Right ventricle myocardium inferior (tissue), 1 donor: ENCODE measurements at places on chromosomes 3 and 15. TPM values are rescaled to one million over a fixed set of nuclear protein-coding genes. Genes with fewer than 3 reads are reported as not detected.

DNA sequence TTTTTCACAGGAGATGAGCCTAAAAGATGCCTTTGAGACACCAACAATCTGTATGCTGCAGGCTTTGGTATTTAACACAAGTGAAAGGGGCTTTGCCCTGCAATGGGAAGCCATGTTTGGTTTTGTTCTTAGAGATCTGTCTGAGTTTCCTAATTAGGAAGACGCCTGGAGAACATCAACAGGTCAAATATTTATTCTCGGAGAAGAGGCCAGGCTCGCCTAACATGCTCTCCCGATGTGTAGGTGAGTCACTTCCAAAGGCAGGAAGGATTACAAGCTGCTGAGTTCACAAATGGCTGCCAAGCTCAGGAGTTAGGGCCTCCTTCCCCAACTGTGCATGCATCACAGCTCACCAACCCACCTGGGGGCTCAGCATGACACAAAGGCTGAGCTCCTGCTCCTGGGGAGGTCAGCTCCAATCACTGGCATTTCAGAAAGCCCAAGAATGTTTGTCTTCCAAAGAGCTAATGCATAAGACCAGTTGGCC lies 119.5 kb upstream of the PRICKLE2 start:
- no peak for DNase-seq

DNA sequence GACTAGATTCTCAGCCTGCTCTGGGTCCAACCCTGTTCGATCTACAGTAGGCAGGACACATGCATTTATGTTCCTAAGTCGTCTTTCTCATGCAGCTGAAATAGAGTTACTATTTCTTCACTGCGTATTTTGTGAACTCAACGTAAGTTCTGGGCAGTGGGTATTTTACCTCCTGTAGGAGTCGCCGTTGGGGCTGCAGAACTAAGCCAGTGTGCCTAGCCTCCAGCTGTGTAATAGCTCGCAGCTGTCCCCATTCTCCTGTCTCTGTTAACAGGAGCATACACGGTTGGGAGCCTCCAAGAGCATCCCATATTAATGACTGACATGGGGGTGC lies 58.4 kb upstream of the HRH1 start:
- no peak for DNase-seq

DNA sequence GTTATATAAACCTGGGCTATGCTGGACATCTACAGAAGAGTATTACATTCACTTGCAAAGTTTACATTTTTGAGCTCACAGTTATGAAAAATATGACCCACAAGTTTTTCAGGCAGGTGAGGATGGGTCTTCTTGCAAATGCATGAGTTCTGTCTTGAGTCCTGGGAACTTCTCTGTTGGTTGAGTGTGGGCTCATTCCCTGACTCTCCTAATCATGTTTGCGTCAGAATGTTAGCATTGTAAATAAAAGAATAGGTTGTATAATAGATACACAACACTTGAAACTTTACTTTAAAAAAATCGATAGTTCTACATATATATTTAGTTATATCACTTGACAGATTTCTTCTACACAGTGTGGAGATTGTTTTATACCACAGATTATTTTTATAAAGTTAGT lies 7.2 kb upstream of the EXOG start:
- DNase-seq: no peak

MOBP gene
- not detected for total RNA-seq

RASGRF1 gene
- not detected for total RNA-seq

BDH1 gene
- total RNA-seq: 43.1 TPM

DNA sequence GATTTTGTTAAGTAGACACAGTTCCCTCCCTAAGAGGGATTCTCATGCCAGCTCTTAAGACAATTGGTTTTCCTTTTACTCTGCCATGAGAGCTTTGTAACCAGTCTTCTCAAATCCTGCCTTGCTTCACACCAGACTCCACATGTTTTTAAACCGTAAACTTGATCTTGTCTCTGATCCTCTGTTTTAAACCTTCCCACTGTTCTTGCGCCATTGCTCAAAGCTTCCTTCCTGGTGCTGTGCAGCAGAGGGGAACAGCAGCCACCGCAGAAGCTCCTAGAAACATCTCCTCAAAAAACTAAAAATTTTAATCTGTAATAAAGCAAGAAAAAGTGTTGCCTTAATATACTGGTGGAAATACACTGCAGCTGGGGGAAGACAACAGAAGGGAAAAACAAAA lies 154.5 kb upstream of the SATB1 start:
- no peak for DNase-seq

GRCh38 chr3:153957421-153957820 lies 163.8 kb upstream of the ARHGEF26 start:
- no peak for DNase-seq

GADL1 gene
- not detected for total RNA-seq

DNA sequence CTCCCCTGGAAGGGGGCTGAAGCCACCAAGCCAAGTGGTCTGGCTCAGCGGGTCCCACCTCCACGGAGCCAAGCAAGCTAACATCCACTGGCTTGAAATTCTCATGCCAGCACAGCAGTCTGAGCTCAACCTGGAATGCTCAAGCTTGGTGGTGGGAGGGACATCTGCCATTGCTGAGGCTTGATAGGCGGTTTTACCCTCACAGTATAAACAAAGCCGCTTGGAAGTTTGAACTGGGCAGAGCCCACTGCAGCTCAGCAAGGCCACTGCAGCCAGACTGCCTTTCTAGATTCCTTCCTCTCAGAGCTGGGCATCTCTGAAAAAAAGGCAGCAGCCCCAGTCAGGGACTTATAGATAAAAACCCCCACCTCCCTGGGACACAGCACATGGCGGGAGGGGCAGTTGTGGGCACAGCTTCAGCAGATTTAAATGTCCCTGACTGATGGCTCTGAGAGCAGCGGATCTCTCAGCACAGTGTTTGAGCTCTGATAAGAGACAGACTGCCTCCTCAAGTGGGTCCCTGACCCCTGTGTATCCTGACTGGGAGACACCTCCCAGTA lies 23.2 kb upstream of the IGSF10 start:
- DNase-seq: no peak

DNA sequence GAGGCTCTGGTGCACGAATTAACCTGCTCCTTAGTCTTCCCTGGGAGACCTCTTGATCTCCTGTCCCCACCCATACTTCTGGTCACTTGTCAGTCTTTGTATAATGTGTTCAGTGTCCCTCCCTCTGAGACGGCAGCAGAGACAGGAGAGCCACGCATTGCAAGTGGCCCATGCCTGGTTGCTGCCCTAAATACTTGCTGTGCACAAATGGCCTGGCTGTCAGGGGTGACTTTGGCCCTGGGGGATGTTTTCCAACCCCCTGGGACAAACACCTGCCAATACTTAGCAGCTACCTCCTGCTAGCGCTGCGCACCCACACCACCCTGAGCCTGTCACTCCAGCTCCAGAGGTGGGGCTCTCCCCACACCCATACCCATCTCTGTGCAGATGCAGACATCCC lies 17.2 kb downstream of the KLF13 start:
- no peak for DNase-seq

- no peak for DNase-seq
These were observed 62.8 kb upstream of the SPATA12 start for GRCh38 chr3:56997675-56998074.

FETUB gene
- not detected for total RNA-seq

DNA sequence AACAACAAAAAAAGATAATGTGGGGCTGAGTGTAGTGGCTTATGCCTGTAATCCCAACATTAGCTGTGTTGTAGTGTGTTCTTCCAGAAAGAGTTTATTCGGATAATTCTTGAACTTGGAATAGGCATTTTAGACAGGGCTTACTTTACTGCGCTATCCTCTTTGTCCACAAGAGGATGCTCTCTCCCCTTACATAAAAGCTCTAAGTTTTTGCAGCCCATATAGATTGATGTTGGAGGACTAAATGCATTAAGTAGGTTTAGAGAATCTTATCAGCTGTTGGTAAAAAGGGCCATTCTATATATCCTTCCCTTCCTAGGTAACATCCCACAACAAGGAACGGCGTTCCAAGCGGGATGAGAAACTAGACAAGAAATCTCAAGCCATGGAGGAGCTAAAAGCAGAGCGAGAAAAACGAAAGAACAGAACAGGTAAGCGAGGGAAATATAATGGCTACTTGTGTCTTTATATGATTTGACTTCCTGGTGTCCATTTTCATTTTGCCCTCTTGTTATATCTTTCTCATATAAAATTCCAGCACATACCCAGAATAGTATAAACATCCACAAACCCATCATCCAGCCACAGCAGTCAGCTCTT lies 27.8 kb upstream of the ITPKA start:
- no peak for DNase-seq

- no peak for DNase-seq
These were observed 83.6 kb upstream of the GSK3B start for GRCh38 chr3:120177707-120178306.

SLC12A1 gene
- not detected for total RNA-seq

GRCh38 chr15:75869446-75869845 lies 26.2 kb downstream of the UBE2Q2 start:
- no peak for DNase-seq

GRCh38 chr3:74000725-74001124 lies 376.0 kb upstream of the PDZRN3 start:
- no peak for DNase-seq

TMEM212 gene
- total RNA-seq: not detected

CKMT1B gene
- 0.76 TPM for total RNA-seq

FSTL1 gene
- 217 TPM for total RNA-seq

A4GNT gene
- not detected for total RNA-seq

DNA sequence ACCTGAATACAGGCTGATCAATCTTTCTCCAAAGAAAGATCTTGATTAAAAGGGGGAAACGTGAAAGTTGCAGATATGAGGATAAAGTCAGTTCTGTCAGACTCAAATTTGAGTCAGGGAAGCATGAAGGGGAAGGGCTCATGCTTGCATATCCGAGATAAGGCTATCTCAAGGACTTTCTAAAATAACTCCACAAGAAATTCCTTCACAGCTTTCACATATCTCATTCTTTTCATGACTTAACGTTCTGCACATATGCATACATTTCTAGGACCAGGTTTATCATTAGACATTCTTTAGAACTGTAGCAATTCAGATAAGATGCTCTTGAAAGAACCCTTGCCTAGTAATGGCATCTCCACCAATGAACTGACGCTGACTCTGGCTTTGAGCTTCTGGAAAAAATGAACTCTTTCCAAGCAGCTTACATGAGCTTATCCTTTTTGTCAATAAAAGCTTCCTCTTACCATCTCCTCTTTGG lies 15.9 kb downstream of the SH3GL3 start:
- no peak for DNase-seq

GPR27 gene
- total RNA-seq: 3.7 TPM

C3orf49 gene
- not detected for total RNA-seq

CHRD gene
- 8.7 TPM for total RNA-seq

KNL1 gene
- total RNA-seq: 0.54 TPM

RASSF1 gene
- total RNA-seq: 14.7 TPM

CCDC71 gene
- total RNA-seq: 9.4 TPM

DNA sequence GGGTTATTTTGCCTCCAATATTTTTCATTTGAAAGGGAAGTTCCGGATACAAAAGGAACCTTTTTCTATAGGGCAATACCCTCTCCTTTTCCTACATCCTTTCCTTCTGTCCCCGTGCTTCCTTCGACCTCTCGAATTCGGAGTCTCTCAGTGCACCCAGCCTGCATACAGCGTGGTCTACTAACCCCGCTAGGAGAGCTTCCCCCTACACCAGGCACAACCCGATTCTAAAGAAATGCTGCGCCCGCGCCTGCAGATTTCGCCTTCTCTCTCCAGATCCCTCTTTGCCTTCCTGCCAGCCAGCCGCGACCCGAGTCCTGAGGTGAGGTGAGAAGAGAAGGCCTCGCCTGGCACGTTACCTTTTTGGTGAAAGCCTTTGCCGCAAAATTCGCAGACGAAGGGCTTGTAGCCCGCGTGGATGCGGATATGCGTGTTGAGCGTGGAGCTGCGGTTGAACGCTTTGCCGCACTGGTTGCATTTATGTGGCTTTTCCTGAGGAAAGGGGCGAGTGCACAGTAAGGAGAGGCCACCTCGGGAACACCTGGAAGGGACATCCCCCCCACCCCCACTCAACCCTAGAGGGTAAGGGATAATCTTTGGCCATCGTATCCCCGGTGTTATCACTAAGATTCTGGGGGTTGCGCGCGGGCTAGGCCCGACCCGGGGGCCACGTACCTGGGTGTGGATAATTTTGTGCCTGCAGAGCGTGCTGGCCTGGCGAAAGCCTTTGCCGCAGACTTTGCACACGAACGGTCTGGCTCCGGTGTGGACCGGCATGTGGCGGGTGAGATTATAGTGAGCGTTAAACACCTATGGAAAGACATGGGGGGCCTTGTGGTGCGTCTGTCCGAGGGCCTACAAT lies 2.3 kb downstream of the FEZF2 start:
- no peak for DNase-seq

GXYLT2 gene
- total RNA-seq: 9.8 TPM

PTPRG gene
- total RNA-seq: 34.1 TPM

GOLGA6D gene
- total RNA-seq: not detected
